ENCODE measurements at places on chromosomes 6 and 20. TPM values are rescaled to one million over a fixed set of nuclear protein-coding genes. Genes with fewer than 3 reads are reported as not detected.

IL20RA gene
- 6.7 TPM for total RNA-seq

PNRC1 gene
- total RNA-seq = 139 TPM

NRN1 gene
- total RNA-seq = 14.0 TPM

METTL24 gene
- 1.1 TPM for total RNA-seq

PSORS1C2 gene
- not detected for total RNA-seq

TDRD6 gene
- total RNA-seq = 0.35 TPM

SIRPB2 gene
- 4.0 TPM for total RNA-seq

SLC24A3 gene
- 1.4 TPM for total RNA-seq

ID4 gene
- 1.6 TPM for total RNA-seq

ADGRF5 gene
- 48.0 TPM for total RNA-seq

MCHR2 gene
- total RNA-seq = not detected

OLIG3 gene
- not detected for total RNA-seq

PHF3 gene
- 33.4 TPM for total RNA-seq

BMP6 gene
- 1.6 TPM for total RNA-seq

RPRD1B gene
- total RNA-seq = 84.7 TPM

C4A gene
- total RNA-seq = 92.1 TPM

CARMIL1 gene
- total RNA-seq = 5.4 TPM

MROH8 gene
- total RNA-seq = 3.7 TPM

PXDC1 gene
- total RNA-seq = 29.7 TPM

VSX1 gene
- 0.14 TPM for total RNA-seq

PARD6B gene
- total RNA-seq = 5.6 TPM

SIGLEC1 gene
- 9.5 TPM for total RNA-seq

SLC22A16 gene
- 0.32 TPM for total RNA-seq

TSPO2 gene
- total RNA-seq = not detected

ZNF831 gene
- total RNA-seq = 0.11 TPM

OPN5 gene
- total RNA-seq = not detected

MYLK4 gene
- total RNA-seq = 2.0 TPM

TGM2 gene
- total RNA-seq = 581 TPM

TMEM244 gene
- total RNA-seq = not detected
